Frontal cortex (tissue), 4 donors: ENCODE measurements at places on chromosomes 3 and 15. TPM values are rescaled to one million over a fixed set of nuclear protein-coding genes. Genes with fewer than 3 reads are reported as not detected.

GRCh38 chr15:63462088-63462487, 42.3 kb upstream of the USP3 start:
- no peak for DNase-seq

- DNase-seq = no peak
These were observed 294.3 kb downstream of the LRTM1 start for GRCh38 chr3:54633444-54634121.

DNA sequence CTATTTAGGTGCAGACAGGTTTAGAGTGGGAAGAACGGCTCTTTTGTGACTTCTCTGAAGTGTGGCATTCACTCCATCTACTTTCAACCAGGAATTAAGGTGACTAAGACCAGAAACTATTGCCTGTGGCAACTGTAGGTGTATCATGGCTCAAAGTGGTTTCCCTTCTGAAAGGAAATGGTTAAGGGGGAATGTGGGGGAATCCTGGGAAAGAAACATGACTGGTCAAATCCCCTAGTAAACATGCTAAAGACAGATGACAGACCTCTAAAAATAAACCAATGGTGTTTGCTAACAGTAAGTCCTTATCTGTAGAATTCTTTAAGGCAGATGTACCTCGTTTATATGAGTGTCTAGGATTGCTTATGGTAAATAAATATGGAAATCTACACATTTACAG, 56.9 kb downstream of the MEGF11 start:
- DNase-seq = no peak

EIF4G1 gene
- total RNA-seq = 88.0 TPM

DNA sequence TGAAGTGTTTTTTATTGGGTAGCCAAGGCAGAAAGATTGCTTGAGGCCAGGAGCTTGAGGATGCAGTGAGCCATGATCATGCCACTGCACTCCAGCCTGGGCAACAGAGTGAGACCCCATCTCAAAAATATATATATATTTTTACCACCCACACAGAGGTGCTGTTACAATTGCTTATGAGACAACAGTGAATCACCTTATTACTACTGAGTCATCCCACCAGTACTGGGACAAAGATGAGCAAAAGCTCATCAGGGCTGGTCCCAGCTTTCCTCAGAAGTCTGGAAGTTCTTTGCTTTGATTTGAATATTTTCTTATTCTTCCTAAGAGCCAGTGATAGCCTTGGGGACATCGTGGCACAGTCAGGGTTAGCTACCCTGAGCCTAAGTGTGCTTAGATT, 207.7 kb downstream of the SOX2 start:
- no peak for DNase-seq

KBTBD12 gene
- total RNA-seq = 0.82 TPM

CCDC51 gene
- total RNA-seq = 12.6 TPM

DNA sequence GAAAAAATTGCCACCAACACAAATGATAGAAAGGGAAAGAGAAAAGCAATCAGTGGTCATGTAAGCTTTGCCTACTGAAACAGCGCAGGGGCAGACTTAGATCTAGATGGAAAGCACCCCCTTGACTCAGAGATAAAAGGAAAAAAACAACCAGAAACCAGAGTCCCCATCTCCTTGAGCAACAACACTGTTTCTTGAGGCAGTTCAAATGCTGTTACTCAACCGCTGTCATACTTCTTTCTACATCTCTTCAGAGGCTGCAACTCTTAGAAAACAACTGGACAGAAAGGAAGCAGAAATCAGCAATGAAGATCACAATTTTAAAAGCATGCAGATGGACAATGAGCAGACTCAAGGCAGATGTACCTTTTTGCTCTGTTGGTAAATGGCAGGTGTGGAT, 36.5 kb downstream of the FSIP1 start:
- DNase-seq = no peak

GRCh38 chr3:102189541-102189940, 245.3 kb upstream of the ZPLD1 start:
- DNase-seq = no peak

DNA sequence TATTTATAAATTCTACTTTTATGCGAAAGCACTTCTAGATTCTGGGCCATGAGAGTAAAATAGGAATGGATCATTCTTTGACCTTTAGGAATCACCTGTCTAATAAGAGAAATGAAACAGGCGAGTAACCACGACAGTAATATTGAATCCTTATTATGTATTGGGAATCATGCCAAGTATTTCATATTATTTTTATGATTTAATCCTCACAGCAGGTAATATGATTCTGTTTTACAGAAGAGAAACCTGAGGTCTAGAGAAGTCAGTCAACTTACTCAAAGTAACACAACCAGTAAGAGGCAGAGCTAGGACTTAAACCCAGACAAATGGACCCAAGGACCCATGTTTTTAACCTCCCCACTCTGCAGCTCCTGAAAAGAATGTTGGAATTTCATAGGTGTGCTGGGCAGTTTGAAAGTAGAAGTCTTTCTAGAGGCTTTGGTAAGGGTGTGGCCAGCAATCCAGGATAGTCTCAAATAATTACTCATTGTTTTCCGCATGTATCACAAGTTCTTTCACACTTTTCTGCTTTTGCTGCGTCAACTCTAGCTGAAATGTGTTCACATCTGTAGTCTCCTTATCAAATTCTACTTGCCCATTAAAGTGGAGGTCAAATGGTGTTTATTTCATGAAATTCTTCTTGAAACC, 181.7 kb downstream of the TPRG1 start:
- no peak for DNase-seq

DNA sequence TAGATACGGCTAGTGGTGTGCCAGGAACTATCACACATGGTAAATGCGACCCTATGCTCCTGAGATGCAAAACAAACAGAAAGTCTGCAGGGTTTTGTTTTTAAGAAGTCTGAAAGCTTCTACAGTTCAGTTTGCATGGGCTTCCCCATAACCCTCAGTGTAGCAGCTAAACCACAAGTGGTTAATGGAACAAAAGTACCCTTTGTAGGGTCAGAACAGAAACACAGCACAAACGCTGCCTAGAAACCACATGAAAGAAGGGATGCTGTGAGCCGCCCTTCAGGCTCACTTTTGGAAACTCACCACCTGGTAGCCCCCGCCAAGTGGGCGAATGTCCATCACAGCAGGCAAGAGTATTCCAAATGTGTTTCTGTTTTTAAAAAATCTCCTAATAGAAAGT, 46.2 kb downstream of the CTDSPL start:
- no peak for DNase-seq

DNA sequence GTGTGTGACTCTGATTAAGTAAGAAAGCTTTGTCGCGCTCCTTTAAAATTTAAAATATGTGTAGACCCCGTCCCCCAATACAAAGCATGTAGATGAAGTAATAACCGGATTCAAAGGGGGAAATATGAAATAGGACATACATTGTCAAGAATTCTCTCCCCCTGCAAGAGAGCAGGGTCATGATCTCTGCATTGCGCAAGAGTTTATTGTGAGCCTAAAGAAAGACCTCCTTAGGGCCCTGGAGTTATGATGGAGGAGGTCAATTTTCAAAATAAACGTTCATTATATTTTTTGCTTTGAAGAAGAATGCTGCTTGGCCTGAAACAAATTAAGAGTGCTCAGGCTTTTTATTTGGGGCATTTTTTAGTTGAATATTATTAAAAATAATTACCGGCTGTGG, 235.0 kb downstream of the SHOX2 start:
- DNase-seq = no peak

GRCh38 chr15:32718821-32719716, 1.3 kb downstream of the GREM1 start:
- DNase-seq = peak; percentile 37

GRCh38 chr15:35308802-35309201, 223.7 kb upstream of the NANOGP8 start:
- no peak for DNase-seq

GTF2E1 gene
- total RNA-seq = 24.9 TPM

RGMA gene
- 6.1 TPM for total RNA-seq

TMC3 gene
- under 0.01 TPM for total RNA-seq

- peak; percentile 39 for DNase-seq
These were observed 23.0 kb upstream of the GOLGA8J start for GRCh38 chr15:30059771-30060170.

DNA sequence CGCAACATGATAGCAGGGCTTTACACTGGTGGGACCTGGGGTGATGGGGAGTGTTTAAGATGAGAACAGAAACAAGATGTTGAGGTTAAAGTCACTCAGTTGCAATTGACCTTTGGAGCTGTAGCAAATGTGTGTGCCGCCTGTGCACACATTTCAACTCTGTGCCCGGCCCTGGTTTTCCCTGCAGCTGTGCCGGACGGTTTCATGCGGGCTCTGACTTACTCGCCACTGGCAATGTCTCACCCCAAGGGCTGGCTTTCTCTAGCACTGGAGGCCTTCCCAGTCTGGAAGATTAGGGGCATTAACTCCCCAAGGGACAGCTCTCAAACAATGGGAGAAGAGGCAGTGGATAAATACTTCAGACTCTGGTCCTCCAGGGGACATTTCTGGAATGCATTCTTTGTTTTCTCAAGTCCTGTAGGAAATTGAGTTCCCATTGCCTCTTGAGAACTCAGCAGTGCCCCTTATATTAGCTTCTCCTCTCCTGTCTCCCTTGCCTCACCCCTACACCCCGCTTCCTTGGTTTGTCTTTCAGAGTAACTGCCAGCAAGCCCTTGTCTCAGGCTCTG, 152.5 kb downstream of the EDEM1 start:
- no peak for DNase-seq

- no peak for DNase-seq
These were observed 433.7 kb downstream of the SHQ1 start for GRCh38 chr3:72414481-72415016.

DNA sequence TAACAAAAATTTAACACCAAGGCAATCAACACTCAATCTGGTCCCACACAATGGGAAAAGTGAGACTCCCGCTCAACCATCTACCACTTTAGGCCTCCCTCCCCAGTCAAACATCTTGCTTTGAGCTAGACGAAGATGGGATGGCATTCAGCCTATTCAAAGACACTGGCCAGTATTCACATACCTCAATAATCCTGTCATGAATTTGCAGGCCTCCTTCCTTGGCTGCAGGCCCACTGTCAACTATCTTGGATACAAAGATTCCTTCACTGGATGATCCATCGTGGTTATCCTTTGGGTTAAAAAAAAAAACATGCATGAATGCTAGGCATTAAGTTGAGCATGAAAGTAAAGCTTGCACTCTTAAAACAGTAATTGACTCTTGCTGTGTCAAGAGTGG, 22.6 kb downstream of the PDZRN3 start:
- no peak for DNase-seq

DNA sequence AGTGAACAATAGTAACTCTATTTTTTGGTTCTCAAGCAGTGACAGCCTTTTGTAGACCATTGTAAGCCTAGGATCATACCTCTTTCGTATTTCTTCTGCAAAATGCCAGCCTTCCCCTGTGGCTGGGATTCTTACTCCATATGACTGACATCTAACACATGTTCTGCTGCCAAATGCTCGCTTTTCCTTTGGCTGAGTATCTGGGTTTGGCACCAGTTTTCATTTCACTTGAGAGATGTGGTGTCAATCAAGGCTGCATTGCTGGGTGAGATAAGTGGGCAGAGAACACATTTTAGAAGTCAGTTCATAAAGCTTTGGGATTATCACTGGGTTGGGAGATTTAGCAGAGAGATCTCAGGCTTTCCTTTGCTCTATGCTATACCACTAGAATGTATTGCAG, 514.7 kb upstream of the SGO1 start:
- DNase-seq = no peak

GRCh38 chr15:58546635-58547627, 115.1 kb downstream of the LIPC start:
- no peak for DNase-seq

DNA sequence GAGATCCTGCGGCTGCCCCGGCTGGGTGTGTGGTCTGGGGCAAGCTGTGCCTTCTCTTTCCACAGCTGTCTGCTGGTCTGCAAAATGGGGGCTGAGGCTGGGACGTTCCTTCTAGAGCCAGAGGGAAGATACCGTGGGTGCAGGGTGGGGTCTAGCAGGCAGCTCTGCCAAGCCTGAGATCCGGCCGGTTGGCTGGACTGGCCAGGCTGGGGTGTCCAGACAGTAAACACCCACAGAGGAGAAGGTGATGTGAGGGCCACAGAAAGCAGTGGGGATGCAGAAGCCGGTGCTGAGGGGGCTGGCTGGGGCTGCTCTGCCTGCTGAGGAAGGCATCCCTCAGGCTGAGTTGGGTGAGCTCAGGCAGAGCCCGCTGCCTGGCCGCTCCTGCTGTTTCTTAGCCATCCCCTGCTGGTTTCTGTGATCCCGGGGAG, 46.1 kb downstream of the FBLN2 start:
- no peak for DNase-seq

DNA sequence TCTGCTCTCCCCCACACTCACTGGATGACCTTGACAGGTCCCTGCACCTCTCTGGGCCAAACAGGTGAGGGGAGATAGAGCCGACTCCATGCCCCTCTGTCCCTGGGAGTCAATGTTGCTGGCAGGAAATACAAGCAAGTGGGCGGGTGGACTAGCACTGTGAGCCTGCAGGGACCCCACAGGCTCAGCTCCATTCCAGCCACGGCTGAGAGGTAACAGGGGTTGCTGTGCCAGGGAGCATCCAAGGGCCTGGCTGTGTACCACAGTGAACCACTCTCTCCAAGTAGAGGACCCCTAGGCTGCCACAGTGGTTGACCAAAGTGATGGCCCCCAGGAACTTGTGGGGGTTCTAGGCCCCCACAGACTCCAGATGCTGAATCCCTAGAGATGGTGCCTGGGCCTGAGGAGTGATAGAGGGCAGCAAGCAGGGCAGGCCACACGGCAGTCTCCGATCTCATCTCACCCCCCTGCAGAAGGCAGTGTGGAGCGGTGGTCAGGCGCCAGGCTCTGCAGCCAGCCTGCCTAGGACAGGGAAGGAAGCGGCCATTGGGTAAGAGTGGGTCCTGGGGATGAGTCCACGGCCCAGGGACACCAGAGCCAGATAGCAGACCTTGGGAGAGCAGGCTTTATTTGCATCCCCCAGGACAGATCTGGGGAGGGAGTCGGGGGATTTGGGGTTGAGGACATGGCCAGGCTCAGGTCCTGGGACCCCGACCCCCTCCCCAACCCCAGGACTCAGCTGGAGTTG, 3.2 kb downstream of the TNNC1 start:
- no peak for DNase-seq

DNA sequence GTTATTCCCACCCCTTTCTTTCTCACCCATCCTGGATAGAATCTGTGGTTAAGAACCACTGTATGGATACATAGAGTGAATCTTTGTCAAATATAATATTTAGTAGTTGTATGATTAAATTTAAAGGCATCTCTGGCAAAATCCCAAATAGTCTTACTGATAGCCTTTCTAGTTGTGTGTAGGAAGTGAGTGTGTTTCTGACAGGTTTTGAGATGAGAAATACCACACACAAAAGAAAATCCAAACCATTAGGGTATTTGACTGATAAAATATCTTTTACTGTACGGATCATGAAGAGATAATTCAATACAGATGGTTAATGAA, 44.7 kb upstream of the PLCL2 start:
- no peak for DNase-seq

FMN1 gene
- total RNA-seq = 1.2 TPM

DNA sequence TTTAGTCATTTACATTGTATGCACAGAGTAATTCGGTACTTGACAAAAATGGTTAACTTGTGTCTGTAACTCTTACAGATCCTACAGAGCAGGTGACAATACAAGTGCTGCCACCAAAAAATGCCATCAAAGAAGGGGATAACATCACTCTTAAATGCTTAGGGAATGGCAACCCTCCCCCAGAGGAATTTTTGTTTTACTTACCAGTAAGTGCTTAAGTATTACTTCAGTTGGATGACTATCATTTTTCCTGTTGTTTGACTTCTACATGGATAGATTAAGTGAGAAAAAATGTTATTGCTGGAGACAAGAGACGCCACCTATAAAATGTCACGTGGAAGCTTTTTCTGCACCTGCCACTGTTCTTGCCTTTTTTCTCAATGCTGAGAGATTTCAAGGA, 173.2 kb downstream of the ALCAM start:
- no peak for DNase-seq

GRK7 gene
- under 0.01 TPM for total RNA-seq

IL12A gene
- 2.0 TPM for total RNA-seq
